Activated naive CD8-positive, alpha-beta T cell treated with anti-CD3 and anti-CD28 coated beads for 36 hours (primary cell): ENCODE measurements at places on chromosomes 7 and 10. TPM values are rescaled to one million over a fixed set of nuclear protein-coding genes. Genes with fewer than 3 reads are reported as not detected.

- peaks cover 18% of the 10 kb centered on the region for H3K36me3 ChIP-seq
- H3K27me3 ChIP-seq: no peaks in the 10 kb centered on the region
- H3K4me1 ChIP-seq: no peaks in the 10 kb centered on the region
- no peak for DNase-seq
- no peak overlapping the region for H3K27ac ChIP-seq
Measured at GRCh38 chr10:77978360-77978759, 51.0 kb downstream of the POLR3A start.

- no peaks in the 10 kb centered on the region for H3K27me3 ChIP-seq
- no peaks in the 10 kb centered on the region for H3K4me1 ChIP-seq
- no peak overlapping the region for H3K4me3 ChIP-seq
- no peaks in the 10 kb centered on the region for H3K36me3 ChIP-seq
Measured at GRCh38 chr10:35236739-35237138, 99.6 kb upstream of the CCNY start.

GRCh38 chr7:25578991-25579777 is 350.9 kb upstream of the NPVF start:
- H3K36me3 ChIP-seq: no peaks in the 10 kb centered on the region
- H3K4me1 ChIP-seq: peaks cover 2% of the 10 kb centered on the region
- no peaks in the 10 kb centered on the region for H3K27me3 ChIP-seq

Gene JAKMIP3
- 0.21 TPM for total RNA-seq

Gene ADAM12
- total RNA-seq: 0.08 TPM
